ENCODE measurements at places on chromosomes 3 and 15.

GRCh38 chr3:28867836-28868235 is 413.0 kb upstream of the RBMS3 start:
- no peak for DNase-seq

DNA sequence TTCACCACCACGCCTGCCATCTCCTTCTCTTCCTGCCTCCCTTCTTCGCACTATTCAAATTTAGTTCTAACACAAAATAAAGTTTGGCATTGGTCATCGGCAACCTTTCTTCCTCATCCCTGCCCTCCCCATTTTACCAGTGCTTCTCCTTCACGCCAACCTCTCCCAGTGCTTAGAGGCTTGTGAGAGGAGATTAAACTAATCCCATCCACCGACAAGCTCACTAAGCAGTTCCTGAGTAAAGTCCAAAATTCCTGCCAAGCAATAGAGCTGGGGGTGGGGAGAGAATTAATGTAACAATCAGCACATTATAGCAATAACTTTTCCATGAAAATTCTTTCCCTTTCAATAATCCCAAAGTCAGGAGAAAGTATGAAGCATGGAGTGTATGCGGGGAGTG is 157.4 kb upstream of the GMNC start:
- no peak for DNase-seq

GRCh38 chr15:68336516-68336915 is 59.0 kb downstream of the FEM1B start:
- DNase-seq: no peak

- DNase-seq: no peak
Measured at GRCh38 chr15:63251701-63252100, 25.7 kb upstream of the APH1B start.

All from naive B cell (primary cell).